ENCODE measurements at places on chromosomes 7 and 10.

- DNase-seq, result no peak
Observed at GRCh38 chr7:34143402-34143801, 238.1 kb downstream of the BMPER start.

- DNase-seq, result no peak
Observed at GRCh38 chr10:5364890-5365338, at the start of gene UCN3. Gene UCN3 (plus strand): TSS chr10:5364966. CDS start chr10:5373721, 8,755 bp downstream.

- no peak for DNase-seq
Observed at GRCh38 chr7:8141070-8141469, 120.9 kb downstream of the ICA1 start.

DNA sequence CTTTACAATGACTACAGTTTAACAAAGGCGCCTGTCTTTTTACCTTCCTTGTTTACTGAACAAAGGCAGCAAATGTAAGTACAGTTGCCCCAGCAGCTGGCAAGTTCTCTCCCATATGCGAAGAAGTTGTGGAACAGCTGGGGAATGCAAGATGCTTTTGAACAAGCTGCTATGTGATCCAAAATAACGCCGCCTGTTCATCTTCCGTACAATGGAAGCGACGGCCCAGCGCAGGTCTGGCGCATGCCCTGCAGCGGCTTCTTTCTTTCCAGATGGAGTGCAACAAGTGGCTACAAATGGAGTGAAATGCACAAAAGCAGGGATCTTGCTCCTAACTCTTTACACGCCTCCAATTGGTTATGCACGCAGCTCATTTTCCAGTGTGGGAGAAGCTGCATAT is 97.0 kb upstream of the SVIL start:
- DNase-seq, result peak; percentile 38

- no peak for DNase-seq
Observed at GRCh38 chr7:8531991-8532515, 98.6 kb downstream of the NXPH1 start.

DNA sequence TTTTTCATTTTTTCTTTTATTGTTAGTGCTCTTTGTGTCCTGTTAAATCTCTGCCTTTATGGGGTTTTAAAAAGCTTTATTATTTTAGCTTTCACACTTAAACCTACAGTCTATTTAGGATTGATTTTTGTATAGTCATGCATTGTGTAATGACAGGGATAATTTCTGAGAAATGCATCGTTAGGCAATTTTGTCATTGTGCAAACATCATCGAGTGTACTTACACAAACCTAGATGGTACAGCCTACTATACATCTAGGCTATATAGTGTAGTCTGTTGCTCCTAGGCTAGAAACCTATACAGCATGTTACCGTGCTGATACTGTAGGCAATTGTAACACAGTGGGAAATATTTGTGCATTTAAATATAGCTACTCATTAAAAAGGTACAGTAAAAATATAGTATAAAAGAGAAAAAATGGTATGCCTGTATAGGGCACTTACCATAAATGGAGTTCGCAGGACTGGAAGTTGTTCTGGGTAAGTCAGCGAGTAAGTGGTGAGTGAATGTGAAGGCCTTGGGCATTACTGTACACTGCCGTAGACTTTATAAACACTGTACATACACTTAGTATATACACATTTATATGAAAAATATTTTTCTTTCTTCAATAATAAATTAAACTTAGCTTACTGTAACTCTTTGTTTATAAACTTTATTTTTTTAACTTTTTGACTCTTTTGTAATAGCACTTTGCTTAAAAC is 16.0 kb downstream of the UBE2D1 start:
- no peak for DNase-seq
